ENCODE measurements at places on chromosomes 3 and 15.

DNA sequence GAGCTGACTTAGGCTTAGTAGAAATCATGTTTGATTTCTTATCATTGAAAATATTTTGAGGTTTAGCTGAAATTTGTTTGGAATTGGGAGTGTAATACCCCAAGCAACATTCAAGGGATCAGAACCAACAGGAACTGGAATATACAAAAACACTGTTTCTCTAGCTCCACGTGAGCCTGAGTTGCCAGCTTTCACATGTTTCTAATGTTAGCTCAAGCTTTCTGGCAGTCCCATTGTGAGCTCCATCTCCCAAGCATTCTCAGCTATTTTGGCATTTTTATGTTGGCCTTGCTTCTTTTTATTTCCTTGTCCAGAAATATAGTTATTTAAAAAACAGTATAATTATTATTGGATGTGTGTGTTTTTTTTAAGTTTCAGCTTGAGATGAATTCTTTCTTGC, 427.1 kb upstream of the DPH6 start:
- DNase-seq = no peak

DNA sequence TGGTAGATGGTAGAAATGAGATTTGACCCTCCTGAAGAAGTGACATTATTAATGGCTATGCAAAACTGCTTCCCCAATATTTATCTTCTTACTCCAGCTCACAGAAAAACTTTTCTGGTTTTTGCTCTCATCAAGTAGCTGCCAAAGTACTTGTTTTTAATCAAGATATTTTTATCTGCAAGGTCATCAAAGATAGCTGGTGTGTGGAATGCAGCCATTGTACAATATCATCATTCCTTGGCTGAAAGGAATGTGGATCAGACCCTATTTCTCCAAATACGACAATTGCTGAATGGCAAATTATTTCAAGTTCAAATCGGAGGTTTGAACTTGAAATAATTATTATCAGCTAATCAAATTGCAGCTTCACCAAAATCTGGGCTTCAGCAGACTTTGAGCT, 126.9 kb upstream of the SLC7A14 start:
- no peak for DNase-seq

- no peak for DNase-seq
Measured at GRCh38 chr3:196321162-196321561, 3.1 kb upstream of the DYNLT2B start.

- no peak for DNase-seq
Measured at GRCh38 chr3:174857301-174857700, 1.8 kb upstream of the NAALADL2 start.

DNA sequence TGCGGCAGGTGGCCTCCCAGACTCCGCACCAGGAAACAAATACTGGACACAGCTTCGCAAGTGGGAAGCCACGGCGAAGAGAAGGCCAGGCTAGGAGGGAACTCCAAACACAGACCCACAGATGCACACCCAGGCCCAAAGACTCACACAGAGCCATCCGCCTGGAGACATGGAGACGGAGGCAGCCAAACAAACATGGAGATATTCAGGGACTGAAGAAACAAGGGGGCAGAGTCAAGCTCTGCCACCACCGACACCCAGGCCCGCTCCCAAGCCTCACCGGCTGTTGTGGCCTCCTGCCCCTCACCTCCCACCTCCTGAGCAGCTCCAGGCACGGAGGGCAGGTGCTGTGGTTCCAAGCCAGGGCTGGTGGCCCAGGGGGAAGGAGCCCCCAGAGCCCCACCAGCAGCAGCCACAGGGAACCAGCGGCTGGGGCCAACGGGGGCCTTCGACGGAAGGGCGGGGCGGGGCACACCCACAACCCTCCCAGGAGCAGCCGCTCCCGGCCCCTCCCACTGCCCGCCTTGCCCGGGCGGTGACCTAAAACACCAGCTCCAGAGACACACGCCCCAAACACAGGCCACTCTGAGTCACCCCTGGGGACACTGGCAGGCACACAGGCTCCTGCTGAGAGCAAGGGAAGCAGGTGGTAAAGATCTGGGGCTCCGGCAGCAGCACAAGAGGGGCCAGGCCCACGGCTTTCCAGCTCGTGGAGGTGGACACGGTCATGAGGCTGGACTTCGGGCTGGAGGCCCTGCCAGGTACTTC, 31.9 kb downstream of the TNK2 start:
- no peak for DNase-seq

GRCh38 chr15:57495041-57495440, 96.7 kb upstream of the MYZAP start:
- no peak for DNase-seq

GRCh38 chr15:92645731-92646130, 9.8 kb downstream of the FAM174B start:
- no peak for DNase-seq

DNA sequence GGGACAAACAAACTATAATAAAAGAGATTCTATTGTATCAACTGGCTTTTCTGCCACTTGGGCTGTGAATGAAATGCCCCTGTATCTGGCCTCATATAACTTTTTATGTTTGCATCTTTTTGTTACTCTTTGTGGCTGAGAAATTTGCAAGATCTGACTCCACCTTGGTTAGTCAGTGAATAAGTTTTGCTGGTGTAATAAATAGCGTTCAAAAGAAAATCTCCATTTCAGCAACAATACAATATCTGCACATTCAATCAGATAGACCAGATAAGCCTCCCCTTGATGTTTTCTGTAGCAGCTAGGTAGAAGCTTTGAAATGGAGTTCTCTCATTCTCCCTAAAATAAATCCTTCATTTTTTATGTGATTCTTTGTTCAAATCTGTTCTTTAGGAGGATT, 12.0 kb downstream of the TRAT1 start:
- no peak for DNase-seq

GRCh38 chr3:151034303-151034702, 51.2 kb upstream of the MED12L start:
- DNase-seq = no peak

- no peak for DNase-seq
Measured at GRCh38 chr15:71338265-71338664, 223.0 kb downstream of the THSD4 start.

GRCh38 chr3:187773233-187774184, 28.2 kb upstream of the BCL6 start:
- DNase-seq = no peak

DNA sequence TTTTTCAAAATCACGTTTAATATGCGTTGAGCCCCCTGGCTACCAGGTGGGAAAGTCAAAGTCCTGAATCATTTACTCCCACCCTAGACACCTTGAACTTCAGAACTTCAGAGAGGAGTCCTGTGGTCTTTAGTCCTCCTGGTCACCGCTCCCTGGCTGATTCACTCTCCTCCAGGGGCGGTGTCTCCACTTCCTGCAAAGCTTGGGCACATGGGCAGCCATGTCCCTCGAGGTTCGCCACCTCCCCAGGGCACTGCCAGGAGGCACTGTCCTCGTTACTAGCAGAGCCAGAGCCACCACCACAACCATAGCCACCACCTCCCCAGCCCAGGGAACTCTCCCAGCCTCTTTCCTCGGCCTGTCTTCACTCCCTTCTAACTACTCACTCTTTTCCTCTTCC, 31.0 kb downstream of the LOXL1 start:
- no peak for DNase-seq

DNA sequence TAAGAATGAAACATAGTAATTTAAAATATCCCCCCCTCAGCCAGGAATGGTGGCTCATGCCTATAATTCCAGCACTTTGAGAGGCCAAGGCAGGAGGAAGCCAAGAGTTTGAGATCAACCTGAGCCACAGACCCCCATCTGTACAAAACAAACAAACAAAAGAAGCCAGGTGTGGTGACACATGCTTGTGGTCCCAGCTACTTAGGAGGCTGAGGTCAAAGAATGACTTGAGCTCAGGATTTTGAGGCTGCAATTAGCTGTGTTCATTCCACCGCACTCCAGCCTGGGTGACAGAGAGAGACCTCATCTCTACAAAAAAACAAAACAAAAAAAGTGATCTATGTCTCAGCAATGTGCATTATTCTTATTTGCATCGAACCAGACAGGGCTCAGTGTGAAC, 800.8 kb downstream of the MCTP2 start:
- DNase-seq = no peak

- DNase-seq = no peak
Measured at GRCh38 chr3:169841171-169841570, 28.5 kb upstream of the LRRC34 start.

DNA sequence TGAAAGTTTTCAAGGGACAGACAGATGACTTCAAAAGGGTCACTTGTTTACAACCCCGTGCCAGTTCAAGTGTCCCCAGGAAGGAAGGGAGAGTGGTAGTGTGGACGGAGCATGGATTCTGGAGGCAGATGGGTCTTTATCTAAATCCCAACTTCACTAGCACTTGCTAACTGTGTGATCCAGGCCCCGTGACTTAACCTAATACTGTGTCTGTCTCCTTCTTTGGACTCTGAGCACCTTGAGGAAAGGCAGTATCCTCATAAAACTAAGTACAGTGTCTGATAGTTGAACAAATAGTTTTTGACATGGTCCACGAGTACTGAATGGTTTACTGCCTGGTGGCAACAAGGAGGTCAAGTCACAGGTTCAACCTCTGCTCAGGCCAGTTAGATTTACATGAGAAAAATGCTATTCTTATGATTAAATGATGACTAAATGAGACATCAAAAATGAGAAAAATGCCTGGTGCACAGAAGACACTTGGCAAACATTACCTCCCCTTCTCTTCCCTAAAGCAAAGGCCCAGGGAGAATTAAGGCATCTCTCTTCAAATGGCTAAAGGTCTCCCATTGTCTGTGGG, 48.9 kb downstream of the ABCC5 start:
- DNase-seq = peak; percentile 47

- no peak for DNase-seq
Measured at GRCh38 chr3:153756816-153757215, 364.4 kb upstream of the ARHGEF26 start.

GRCh38 chr3:3258281-3258680, 78.8 kb upstream of the CRBN start:
- DNase-seq = no peak

- DNase-seq = peak; percentile 47
Measured at GRCh38 chr15:70794596-70795310, 31.4 kb upstream of the UACA start.

GRCh38 chr3:133494469-133494868, 79.0 kb upstream of the CDV3 start:
- peak; percentile 17 for DNase-seq

GRCh38 chr3:116946376-116946775, 236.8 kb downstream of the TUSC7 start:
- DNase-seq = no peak

- peak; percentile 3 for DNase-seq
Measured at GRCh38 chr3:143001034-143001368, 369 bp upstream of the U2SURP start.

DNA sequence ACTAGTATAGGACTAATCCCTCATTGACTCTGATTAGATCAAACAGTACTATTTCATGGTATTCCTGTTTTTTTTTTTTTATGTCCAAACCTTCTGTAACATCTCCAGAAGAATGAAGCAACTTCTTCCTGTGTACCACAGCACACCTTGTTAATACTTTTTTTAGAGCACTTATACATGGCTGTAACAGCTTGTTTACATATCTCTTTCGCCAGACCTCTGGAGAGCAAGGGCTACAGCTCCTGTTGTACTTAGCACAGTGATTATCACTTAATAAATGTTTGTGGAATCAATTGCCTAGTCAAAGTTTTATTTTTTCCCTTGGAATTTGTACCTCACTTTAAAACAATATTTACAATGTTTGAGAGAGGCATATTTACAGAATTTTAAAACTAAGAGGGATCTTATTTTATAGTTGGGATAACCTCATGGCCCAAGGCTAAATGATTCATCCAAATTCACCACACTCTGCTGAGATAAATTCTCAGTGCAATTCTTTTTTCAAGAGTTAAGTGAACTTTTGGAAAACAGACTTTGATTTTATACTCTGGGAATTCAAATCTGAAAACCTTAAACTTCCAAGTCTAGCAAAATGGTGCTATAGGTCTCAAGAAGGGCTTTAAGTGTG, 9.2 kb upstream of the GATM start:
- DNase-seq = no peak

DNA sequence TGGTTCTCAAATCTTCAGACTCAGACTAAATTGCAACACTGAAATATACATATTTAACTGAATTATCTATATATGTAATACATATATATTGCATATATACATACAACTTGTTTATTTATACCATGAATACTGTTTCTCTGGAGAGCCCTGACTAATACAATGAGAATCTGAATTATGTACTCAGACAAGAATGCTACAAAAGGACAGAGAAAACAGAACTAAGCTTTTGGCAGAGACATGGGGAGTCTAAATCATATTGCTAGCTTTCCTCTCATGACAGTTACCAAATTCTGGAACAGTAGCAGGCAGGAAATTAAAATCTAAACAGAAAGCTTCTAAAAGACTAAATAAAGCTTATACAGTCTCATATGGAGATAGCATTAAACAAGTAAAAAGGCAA, 142.4 kb upstream of the KCNMB2 start:
- peak; percentile 93 for DNase-seq

DNA sequence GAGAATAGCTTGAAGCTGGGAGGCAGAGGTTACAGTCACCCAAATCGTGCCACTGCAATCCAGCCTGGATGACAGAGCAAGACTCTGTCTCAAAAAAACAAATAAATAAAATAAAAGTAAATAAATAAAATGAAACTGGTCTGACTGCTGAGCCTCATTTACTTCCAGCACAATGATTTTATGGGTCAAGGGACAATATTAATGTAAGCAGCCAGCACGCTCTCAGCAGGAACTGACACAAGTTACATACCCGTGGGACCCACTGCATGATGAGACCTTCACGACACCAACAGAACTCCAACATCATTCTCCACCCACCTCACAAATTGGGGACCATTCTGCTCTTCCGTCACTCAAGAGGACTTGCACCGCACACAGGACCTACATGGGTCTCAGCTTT, 230.3 kb downstream of the MAGI1 start:
- no peak for DNase-seq

DNA sequence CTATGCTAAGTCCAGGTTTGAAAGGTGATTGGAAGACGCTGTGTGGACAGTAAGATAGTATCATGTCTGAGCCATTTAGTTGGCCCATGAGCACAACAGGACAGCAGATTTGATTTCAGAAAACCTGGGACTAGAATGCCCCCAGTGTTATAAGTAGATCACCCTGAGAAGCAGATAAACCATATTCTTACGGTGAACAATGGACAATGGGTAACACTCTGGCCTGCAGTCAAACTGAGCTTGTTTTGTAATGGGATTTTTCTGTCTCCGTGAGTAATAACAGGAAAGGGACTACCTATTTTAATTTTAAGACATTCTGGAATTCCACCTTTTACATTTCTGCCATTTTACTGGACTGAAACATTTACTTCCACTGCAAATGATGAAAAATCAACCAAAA, 71.5 kb downstream of the LDHAL6B start:
- no peak for DNase-seq

DNA sequence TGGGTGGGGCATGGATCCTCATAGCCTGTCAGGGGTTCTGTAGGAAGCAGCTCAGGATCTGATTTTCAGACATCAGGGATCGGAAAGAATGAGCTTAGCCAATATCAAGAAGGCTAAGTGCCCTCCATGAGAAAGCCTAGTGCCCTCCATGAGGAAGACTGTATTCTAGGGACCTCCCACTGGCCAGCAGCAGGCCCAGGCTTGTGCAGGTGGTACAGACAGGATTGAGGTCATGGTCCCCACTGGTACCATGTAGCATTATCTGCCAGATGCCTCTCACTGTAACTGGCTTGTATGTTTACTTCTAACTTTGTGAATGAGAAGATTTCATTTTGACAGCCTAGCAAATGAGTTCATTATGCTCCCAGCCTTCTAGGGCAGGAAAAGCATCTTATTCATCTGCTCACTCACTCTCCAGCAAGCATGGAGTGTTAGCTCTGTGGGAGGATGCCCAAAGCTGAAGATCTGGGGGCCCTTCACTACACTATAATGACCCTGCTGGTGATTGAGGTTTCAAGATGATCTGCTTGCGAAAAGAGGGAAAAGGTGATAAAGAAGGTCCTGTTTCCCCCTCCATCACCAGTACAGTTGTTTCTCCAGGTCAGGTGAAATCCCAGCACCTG, 7.5 kb downstream of the EPHB1 start:
- DNase-seq = no peak
